ENCODE measurements at places on chromosomes 12 and 14. TPM values are rescaled to one million over a fixed set of nuclear protein-coding genes. Genes with fewer than 3 reads are reported as not detected.

The CTDSP2 gene
- 81.6 TPM for total RNA-seq

The C12orf60 gene
- 0.59 TPM for total RNA-seq

The DHRS2 gene
- total RNA-seq, result not detected

The IGF1 gene
- 0.39 TPM for total RNA-seq

The KRT82 gene
- total RNA-seq, result not detected

The KRT83 gene
- total RNA-seq, result not detected

The CLEC4C gene
- total RNA-seq, result not detected
